Stimulated activated CD4-positive, alpha-beta T cell treated with anti-CD3 and anti-CD28 coated beads, Interleukin-4, amount 100 ng/mL, for 24 hours (primary cell): ENCODE measurements at places on chromosomes 7 and 10.

- DNase-seq = no peak
Observed at GRCh38 chr10:62880162-62880561, 64.0 kb upstream of the EGR2 start.

DNA sequence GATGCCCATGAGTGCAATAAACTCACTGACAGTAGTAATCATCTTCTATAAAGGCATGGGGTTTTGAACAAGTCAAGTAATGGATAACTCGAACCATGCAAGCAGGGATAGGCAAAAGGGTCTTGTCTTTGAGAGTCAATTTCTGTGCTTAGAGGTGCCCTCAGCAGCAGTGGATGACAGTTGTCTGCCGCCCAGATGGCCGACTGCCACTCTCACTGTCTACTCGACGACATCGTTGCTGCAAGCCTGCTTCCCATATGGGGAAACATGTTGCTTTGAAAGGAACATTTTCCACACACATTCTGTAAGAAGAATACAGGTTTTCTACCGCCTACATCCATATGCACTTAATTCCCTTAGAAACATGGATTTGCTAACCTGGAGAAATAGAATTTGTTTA is 236.3 kb upstream of the DKK1 start:
- no peak for DNase-seq

DNA sequence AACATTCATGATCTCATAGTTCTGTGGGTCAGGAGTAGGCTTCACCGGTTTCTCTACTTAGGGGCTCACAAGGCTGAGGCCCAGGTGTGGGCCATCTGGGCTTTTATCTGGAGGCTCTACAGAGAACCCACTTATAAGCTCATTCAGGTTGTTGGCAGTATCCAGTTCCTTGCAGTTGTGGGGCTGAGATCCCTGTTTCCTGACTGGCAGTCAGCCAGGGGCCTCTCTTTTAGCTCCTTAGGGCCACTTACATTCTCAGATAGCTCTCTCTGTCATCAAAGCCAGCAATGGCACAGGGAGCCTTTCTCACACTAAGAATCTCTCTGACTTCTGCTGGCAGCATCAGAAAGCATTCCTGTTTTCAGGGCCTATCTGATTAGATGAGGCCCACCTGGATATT is 18.2 kb upstream of the HECTD2 start:
- no peak for DNase-seq

DNA sequence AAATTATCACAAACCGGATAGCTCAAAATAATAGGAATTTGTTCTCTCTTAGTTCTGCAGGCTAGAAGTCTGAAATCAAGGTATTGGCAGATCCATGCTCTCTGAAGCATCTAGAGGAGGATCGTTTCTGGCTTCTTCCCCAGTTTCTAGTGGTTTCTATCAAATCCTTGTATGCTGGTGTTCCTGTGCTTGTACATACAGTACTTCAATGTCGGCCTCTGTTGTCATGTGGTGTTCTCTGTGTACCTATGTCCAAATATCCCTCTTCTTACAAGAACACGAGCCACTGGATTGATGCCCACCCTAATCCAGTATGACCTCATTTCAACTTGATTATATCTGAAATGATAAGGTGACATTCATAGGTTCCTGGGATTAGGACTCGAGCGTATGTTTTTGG is 9.8 kb upstream of the TAX1BP1 start:
- DNase-seq = no peak

DNA sequence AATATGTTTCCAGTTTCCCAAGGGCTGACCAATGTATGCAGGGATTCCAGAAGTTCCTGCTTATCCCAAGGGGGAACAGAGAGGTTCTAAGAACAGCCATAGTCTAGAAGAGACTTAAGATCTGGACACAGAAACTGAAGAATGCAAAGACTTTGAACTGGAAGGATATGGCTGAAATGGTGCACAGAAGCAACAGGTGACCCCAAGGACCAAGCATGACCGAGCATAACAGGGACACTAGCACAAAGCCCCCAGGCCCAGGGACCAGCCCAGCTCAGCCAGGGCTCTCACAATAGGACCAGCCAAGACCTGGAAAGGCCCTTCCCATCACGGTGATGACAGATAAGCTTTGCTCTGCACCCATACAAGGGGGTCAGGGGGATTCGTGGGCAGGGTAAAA is 213.0 kb upstream of the KMT2E start:
- DNase-seq = no peak

DNA sequence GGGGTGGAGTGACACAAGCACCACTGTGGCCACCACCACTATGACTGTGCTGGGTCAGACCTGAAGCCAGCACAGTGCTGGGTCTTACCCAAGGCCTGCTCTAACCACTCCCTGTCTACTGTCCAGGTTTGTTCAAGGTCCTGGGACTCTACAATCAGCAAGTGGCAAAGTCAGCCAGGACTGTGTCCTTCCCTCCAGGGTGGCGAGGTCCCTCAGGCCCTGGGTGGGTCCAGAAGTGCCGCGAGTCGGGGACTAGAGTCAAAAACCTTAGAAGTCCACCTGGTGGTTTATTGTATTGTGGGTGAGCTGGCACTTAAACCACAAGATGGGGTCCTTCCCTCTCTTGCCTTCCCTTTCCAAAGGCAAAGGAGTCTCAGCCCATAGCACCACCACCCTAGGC is 30.8 kb upstream of the AGR3 start:
- DNase-seq = no peak

DNA sequence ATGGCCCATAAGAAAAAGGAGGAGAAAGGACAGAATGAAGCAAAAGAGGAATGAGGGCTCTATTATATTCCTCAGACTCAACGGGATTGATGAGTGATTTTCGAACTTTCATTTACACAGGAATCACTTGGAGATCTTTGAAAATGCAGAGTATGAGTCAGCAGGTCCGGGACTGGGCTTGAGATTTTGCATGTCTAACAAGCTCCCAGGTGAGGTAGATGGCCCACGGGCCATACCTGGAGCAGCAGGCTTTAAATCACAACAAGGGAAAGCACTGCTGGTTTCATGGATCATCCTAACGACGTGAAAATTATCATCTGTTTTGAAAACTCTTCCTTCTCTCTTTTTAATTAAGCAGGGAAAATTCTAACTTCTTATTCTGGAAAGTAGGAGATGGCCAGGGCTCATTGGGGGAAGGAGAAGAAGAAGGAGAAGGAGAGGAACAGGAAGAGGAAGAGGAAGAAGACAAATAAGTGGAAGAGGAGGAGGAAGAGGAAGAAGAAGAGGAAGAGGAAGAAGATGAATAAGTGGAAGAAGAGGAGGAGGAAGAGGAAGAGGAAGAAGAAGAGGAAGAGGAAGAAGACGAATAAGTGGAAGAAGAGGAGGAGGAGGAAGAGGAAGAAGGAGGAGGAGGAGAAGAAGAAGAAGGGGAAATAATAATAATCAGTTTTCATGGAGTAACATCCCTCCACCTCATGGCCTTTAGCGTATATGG is 3.8 kb upstream of the SDK1 start:
- DNase-seq = no peak

DNA sequence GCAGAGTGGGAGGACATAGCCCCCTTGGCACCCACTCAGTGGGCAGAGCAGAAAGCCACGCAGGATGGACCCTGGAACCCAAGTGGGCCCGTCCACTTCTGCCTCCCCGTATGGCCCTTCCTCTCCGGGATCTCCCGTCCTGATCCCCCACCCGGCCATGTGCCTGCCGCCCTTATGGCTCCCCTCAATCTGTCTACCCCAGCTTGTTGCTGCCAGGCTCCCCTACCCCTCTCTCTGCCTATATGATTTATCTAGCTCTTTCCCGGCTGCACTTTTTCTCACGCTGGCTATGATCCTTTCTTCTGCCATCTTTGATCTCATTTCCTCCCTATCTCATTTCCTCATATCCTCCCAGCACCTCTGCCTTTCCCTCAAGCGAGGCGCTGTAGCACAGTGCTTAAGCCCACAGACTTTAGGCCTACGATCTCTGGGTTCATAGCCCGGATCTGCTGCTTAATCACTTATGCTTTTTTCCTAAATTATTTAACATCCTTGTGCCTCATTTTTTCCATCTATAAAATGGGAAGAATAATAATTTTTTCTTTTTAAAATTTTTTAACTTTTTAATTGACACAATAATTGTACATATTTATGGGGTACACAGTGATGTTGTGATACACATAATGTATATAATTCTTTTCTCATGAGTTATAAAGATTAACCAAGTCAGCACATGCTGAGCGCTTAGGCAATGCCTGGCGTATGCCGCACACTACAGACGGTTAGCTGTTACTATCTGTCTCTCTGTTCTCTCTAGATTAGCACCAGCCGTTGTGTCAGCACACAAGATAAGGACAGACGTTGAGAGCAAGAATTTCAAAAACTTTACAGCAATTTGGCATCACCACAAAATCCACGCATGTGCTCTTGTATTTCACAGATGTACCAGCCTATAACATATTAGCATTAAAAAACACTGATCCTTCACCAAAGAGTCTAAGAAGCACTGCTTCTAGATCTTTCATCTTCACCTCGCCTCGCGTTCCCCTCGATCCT is 18.1 kb downstream of the KCNH2 start:
- no peak for DNase-seq

DNA sequence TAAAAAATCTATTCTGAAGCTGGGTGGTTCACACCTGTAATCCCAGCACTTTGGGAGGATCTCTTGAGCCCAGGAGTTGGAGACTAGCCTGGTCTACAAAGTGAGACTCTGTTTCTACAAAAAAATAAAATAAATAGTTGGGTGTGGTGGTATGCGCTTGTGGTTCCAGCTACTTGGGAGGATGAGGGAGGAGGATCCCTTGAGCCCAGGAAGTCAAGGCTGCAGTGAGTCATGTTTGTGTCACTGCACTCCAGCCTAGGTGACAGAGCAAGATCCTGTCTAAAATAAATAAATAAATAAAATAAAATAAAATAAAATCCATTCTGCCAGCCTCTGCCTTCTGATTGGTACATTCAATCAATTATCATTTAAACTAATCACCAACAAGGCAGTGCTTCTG is 17.5 kb downstream of the ZNF33A start:
- DNase-seq = no peak

DNA sequence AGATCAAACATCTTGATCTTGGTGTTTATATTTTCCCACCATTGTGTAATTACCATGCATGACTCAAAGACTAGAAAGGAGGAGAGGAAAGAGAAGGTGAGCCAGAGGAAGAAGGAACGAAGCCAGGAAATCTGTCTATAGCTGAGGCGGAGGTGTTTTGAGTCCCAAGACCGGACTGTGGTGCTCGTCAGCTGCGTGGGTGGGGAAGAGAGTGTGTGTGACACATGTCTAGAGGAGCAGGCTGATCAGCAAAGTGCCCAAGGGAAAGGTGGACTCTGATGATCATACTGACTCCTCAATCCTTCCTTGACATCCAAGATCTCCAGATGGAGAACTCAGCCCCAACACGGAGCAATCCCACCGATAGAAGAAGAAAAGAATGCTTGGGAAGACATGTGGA is 189.5 kb upstream of the MINDY3 start:
- no peak for DNase-seq

- DNase-seq = no peak
Observed at GRCh38 chr7:102978284-102978683, 65.5 kb downstream of the LRRC17 start.

DNA sequence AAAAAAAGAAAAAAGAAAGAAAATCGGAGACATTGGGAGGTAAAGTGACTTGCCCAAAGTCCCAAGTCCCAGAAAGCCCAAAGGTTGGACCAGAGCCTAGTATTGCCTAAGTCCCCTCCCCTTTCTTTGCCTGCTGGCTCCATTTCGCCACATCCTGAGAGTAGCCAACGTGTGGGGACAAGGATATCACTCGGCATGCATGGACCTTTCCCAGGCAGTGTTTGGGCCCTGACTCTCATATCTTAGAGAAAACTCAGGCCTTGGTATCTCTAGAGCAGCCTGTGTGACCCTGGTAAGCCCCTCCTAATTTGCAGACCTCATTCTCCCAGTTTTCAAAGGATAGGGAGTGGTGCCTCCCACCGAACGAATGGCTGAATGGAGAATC is 294.2 kb upstream of the ZMIZ1 start:
- DNase-seq = no peak

DNA sequence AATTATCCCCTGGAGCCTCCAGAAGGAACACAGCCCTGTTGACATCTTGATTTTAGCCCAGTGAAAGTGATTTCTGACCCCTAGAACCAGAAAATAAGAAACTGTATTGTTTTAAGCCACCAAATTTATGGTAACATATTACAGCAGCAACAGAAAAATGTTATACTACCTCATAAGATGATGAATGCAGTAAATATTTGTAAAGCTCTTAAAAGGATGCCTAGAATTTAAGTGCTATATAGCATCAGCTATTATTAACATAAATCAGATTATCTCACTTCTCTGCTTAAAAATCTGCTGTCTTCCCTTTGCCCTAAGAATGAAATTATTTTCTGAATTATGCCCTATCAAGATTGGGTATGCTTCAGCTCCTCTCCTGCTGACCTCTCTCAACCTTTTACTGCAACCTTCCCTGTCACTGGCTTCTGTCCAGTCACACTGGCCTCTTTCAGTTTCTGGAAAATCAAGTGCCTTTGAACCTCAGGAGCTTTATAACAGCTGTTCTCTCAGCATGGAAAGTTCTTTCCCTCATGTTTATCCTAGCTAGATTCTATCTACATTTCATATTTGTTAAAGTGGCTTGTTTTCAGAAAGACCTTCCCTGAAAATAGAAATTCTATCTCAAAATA is 78.9 kb downstream of the GPR37 start:
- DNase-seq = no peak

- peak; percentile 77 for DNase-seq
Observed at GRCh38 chr7:51162724-51163329, 153.8 kb downstream of the COBL start.

DNA sequence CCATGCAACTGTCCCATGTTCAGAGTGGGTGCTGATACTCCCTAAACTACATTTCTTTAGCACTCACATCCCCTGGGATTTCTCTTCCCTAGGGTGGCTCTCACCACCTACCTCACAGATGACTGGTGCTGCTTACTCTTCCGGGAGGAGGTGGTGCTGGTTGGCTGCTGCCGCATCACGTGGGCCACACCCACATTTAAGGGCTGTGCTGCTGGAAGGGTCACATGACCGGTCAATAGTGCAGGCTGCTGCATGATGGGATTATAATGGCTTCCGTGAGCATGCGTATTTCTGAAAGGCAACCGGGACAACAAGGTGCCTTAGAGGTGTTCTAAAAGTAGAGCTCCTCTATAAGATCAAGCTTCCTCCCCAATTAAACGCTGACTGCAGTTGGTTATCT is 76.8 kb downstream of the CLEC2L start:
- no peak for DNase-seq

DNA sequence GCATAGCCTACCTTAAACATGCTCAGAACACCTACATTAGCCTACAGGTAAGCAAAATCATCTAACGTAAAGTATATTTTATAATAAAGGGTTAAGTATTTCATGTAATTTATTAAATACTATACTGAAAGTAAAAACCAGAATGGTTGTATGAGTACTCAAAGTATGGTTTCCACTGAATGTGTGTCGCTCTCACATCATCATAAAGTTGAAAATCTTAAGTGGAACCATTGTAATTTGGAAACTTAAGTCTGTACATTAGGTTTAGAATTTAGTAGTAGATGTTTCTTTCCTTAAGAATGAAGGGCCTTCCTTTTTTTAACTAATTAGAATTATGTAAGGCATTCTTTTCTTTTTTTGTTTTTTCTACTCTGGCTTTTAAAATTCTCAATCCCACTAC is 240.0 kb upstream of the AOAH start:
- no peak for DNase-seq
